T-helper 1 cell (primary cell): ENCODE measurements at places on chromosomes 13 and 19.

DNA sequence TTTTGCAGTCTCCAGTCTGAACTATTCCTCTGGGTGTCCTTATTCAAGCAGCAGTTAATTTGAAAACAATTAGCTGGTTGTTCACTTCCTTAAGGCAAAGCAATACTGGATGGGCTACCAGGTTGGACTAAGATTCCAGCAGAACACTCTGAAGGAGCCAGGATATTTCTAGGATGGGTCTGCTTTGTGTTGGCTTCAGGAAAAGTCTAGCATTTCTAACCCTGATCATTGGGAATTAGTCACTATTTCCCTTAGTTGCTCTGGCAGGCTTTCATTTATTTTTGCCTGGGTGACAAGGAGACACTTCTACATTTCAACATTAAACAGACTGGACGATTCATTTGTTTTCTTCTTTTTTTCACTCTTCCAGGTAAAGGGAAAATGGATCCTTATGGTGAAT is 228.4 kb downstream of the ENOX1 start:
- no peak for DNase-seq

DNA sequence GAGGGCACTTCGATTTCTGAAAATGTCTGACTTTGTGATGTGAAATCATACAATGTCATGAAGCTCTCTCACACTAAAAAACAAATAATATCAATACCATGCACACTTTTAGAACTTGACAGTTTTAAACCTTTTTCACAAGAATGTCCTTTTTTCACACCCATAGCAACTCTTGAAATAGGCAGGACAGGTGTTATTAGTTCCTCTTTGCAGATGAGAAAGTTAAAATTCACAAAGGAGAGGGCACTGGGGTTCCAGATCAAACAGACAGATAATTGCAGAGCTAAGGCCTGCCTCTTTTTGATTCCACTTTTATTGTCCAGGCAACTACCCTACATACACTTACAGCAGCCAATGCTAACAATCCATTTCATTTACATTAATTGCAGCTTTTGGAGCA is 142.8 kb downstream of the KLF12 start:
- DNase-seq: no peak

GRCh38 chr13:22944378-22944777 is 236.4 kb upstream of the SGCG start:
- DNase-seq: no peak

GRCh38 chr13:90541346-90541745 is 806.1 kb upstream of the MIR17HG start:
- DNase-seq: no peak

DNA sequence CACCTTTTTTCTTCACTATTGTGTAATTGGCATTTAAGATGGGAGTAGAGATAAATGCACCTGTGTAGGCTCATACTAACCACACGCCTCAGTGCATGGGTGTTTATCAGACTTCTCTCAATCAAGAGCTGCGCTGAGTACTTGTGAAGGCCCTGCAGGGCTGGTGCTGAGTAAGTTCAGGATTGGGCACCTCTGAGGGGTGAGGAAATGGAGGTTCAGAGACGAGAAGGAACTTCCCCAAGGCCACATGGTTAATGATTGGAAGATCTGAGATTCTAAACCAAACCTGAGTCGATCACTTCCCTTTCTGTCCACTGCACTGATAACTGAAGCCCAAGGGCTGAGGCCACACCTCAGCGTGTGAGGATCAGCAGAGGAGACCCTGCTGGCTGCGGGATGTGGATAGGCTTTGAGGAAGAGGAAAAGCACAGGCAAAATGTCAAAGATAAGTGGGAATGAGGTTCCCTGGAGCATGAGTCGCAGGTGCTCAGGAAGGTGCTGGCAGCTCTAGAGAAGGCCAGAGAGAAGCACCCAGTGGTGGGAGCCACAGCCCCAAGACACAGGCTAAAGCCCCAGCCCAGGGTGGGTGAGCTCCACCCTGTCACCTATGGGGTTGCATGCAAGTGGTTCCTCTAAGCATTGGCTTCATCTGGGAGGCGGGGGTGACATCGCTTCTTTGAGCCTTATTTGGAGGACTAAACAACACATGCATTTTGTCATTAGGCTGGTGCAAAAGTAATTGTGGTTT is 32.3 kb upstream of the GJB6 start:
- DNase-seq: no peak

- no peak for DNase-seq
Measured at GRCh38 chr19:31970027-31970461, 375.4 kb upstream of the ZNF507 start.

DNA sequence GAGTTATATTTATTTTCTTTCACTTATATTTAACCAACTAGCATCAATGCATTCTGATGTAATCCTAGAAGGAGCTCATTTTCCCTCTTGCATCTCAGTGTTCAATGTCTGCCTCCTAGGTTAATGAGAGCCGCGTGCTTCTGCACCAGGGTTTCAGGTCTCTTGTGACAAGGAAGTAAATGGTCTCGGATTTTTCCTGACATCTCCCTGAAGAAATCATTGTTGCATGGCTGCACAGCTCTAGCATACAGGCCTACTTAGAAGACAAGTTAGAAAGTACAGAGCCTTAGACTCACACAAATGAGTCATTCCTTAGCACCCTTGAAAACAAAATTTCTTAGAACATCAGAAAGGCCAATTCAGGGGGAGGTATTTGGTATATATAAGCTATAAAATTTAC is 57.2 kb upstream of the KLF12 start:
- DNase-seq: no peak

DNA sequence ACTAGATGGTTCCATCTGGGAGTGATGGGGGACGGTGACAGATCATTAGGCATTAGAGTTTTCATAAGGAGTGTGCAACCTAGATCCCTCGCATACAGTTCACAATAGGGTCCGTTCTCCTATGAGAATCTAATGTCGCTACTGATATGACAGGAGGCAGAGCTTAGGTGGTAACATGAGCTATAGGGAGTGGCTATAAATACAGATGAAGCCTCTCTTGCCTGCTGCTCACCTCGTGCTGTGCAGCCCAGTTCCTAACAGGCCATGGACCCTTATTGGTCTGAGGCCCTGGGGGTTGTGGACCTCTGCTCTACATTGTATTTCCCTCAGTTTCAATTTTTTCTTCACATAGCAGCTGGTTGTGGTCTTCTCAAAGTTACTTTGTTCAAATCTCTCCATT is 56.5 kb downstream of the CDK8 start:
- no peak for DNase-seq
